Endodermal cell (in vitro differentiated cells): ENCODE measurements at places on chromosomes 1 and 21. TPM values are rescaled to one million over a fixed set of nuclear protein-coding genes. Genes with fewer than 3 reads are reported as not detected.

Gene KCNJ15
- total RNA-seq, result not detected in 2 replicates

Gene LCE1D
- total RNA-seq, result not detected in 2 replicates

Gene TTC39A
- total RNA-seq, result 19.7 to 32.0 TPM (median 20.7 TPM) in 3 replicates

Gene SLC9C2
- 0.54 TPM in 1 of 2 replicates, not detected in the other for total RNA-seq

Gene POMGNT1
- 90.1 to 107 TPM (median 101 TPM) in 3 replicates for total RNA-seq

Gene ASAP3
- total RNA-seq, result 64.9 to 99.5 TPM (median 91.0 TPM) in 3 replicates

Gene PEAR1
- 0.12 to 0.69 TPM (median 0.29 TPM) in 3 replicates for total RNA-seq

Gene TMEM269
- 0.26 to 0.66 TPM (median 0.36 TPM) in 3 replicates for total RNA-seq

Gene NBPF6
- total RNA-seq, result not detected in 3 replicates

Gene AMPD1
- total RNA-seq, result not detected in 3 replicates

Gene GFI1
- 0.12 to 0.20 TPM in 2 of 3 replicates, not detected in the other for total RNA-seq

Gene CASQ1
- 0.29 to 0.67 TPM in 2 of 3 replicates, not detected in the other for total RNA-seq

Gene MPZ
- 3.3 to 5.1 TPM (median 3.9 TPM) in 3 replicates for total RNA-seq

Gene LCE6A
- not detected in 3 replicates for total RNA-seq

Gene KCNE2
- total RNA-seq, result 0.52 and 0.59 TPM in 2 replicates

Gene MAN1C1
- 4.3 and 5.1 TPM in 2 replicates for total RNA-seq

Gene TSPAN1
- not detected in 3 replicates for total RNA-seq

Gene TMEM200B
- 33.7 and 36.0 TPM in 2 replicates for total RNA-seq

Gene GJA8
- not detected in 2 replicates for total RNA-seq

Gene L1TD1
- total RNA-seq, result 200 and 240 TPM in 2 replicates

Gene WDR47
- 7.5 and 9.8 TPM in 2 replicates for total RNA-seq

Gene DYNLT5
- total RNA-seq, result 1.2 and 1.7 TPM in 2 replicates

Gene IL22RA1
- total RNA-seq, result 0.17 TPM in 1 of 3 replicates, not detected in the others

Gene CYB5RL
- total RNA-seq, result 5.8 to 11.7 TPM (median 11.0 TPM) in 3 replicates

Gene SLC35E2B
- 50.1 to 51.6 TPM (median 51.2 TPM) in 3 replicates for total RNA-seq

Gene FCRL6
- not detected in 3 replicates for total RNA-seq

Gene PER3
- 2.8 and 3.9 TPM in 2 replicates for total RNA-seq

Gene HSPA6
- total RNA-seq, result not detected in 2 replicates

Gene GBP4
- total RNA-seq, result 0.55 and 0.63 TPM in 2 replicates

Gene S100A3
- total RNA-seq, result not detected in 2 replicates
